Activated T-cell treated with anti-CD3 and anti-CD28 coated beads, Interleukin-2, amount 50 U/mL, for 48 hours (primary cell): ENCODE measurements at places on chromosomes 1 and 21.
A peak's percentile ranks its signal among the peaks of the same experiment; 100 is the strongest.

- peak; percentile 20 for DNase-seq
Observed at GRCh38 chr1:42847721-42848460, 1.5 kb downstream of the ZNF691 start.

GRCh38 chr1:30147188-30147587, 576.2 kb downstream of the MATN1 start:
- no peak for DNase-seq

- no peak for DNase-seq
Observed at GRCh38 chr21:31543191-31543590, 116.3 kb upstream of the SOD1 start.

- DNase-seq: no peak
Observed at GRCh38 chr1:192070213-192070612, 88.0 kb upstream of the RGS18 start.

GRCh38 chr1:156796340-156797097, 20.1 kb downstream of the SH2D2A start:
- DNase-seq: no peak

DNA sequence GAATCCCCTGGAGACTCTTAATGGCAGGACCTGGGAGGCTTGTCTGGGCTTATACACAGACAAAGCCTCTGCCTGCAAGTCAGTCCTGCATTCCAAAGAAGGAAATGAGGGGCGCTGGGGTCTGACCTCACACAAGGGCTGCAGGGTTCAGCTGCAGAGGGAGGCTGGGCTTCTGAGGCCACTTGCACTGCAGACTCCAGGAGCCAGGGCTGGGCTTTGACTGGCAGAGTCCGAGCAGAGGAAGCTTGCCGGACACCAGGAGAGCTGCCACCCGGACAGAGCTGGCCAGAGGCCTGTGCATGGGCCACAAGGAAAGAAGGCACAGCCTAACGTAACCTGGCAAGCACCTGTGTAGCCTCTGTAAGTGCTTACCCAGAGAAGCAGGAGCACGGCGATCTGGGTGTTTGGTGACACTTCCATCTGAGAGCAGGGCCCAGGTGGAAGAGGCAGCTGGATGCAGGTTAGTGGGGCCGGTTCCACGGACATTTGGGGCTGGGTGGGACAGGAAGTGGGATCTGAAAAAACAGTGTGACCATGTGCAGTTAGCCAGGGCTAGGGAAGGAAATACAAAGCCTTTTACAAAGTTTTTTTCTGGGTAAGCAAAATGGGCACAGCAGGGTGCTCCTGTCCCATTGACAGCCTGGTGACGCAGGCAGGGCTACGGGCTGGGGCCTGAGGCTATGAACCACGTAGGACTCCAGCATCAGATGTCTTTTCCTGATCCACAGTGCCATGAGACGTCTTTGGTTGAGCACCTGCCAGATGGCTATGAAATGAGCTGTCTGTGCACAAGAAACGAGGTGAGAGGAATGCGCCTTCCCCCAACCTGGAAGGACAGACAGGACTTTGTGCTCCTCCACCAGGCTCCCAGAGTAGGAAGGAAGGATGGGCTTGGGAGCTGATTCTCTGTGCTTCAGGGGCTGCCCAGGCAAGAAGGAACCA, 37.3 kb upstream of the LBR start:
- DNase-seq: peak; percentile 16

- DNase-seq: no peak
Observed at GRCh38 chr1:55483523-55483922, 268.4 kb upstream of the USP24 start.

DNA sequence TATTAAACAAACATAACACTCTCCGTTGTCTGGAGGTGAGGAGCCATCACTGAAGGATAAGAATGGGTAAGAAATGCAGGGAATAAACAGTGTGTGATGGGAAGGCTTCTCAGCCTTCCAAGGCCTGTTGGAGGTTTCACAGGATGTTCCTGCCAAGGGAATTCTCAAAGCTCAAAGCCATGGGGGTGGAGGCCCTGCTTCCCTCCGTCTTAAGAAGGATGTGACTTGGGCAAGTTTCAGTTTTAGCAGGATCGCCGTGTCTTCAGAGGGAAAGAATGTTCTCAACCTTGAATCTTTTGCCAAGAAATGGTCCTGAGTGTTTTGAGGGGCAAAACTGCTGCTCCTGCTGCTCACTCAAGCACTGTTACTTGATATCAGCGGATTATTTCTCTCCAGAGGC, 41.7 kb upstream of the IL20 start:
- DNase-seq: no peak

DNA sequence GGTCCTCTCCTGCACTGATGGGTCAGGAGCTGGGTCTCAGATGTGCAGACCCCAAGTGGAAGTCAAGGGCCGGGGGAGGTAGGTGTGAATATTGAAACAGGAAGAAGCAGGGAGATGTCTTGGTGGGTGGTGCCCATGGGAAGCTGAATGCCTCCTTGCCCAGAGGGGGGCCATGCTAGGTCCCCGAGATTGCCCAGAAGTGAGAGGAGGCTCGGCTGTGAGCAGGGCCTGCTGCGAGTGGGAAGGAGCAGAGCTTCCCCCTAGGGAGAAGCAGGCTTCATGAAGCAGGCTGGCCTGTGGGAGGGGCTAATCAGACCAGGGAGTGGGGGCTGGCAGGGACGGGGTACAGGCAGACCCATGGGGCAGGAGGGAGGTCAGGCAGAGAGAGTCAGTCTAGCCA, 87.6 kb downstream of the ACTL8 start:
- no peak for DNase-seq

- DNase-seq: no peak
Observed at GRCh38 chr21:14957836-14958235, 107.0 kb downstream of the NRIP1 start.

DNA sequence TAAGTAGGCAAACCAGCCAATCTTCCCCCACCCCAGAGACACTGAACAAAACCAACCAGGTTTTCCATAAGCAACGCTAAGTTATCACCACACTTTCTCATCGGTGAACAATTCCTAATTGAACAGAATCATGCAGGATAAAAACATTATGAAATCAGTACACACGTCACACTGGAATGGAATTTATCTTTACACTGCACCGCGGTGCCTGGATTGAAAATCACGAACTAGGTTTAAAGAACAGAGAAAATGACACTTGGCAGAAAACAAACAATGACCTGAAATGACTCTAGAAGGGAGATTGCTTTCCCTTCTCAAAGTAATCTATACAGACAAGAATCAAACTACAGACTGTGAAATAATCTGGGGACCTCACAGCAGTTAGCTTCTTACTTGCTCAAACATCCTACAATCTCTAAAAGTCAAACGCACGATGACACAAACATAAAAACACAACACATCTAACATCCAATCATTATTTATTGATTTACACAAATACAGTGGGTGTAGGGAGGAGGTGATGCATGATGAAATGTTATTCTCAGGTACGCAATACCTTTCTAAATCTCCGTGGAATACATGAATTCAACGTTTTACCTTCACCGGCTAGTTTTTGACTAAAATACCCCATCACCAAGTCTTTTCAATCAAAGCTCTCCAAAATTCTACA, 1.9 kb downstream of the EIF4G3 start:
- DNase-seq: no peak

DNA sequence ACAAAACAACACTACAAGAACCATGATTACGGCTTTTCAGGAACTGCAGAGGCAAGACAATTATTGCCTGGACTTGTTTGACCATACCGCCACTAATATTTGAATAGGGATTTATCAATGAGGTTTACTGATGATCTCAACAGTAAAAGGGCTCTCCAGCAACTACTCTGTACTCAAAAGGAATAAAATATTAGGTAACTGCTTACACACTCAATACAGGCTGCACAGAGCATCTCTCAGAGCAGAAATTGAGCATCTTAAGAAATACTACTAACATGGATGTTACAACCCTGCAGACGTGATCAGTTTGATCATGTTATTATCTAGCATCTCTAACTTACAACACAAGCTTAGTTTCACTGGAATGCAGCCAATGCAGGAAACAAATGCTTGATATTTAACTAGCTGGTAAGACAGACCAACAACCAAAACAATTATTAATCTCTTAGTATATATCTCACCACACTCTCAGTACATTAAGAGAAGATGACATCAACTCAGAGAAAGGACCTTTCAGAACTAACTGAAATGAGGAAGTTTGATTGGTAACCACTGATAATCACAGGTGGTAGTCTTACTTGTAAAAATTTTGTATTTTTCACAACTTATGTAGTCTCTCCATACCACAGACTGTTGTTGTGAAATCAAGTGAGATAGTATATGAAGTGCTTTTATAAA, 52.2 kb downstream of the PUM1 start:
- no peak for DNase-seq

GRCh38 chr1:12230549-12231275, 882 bp downstream of the VPS13D start:
- DNase-seq: peak; percentile 34

DNA sequence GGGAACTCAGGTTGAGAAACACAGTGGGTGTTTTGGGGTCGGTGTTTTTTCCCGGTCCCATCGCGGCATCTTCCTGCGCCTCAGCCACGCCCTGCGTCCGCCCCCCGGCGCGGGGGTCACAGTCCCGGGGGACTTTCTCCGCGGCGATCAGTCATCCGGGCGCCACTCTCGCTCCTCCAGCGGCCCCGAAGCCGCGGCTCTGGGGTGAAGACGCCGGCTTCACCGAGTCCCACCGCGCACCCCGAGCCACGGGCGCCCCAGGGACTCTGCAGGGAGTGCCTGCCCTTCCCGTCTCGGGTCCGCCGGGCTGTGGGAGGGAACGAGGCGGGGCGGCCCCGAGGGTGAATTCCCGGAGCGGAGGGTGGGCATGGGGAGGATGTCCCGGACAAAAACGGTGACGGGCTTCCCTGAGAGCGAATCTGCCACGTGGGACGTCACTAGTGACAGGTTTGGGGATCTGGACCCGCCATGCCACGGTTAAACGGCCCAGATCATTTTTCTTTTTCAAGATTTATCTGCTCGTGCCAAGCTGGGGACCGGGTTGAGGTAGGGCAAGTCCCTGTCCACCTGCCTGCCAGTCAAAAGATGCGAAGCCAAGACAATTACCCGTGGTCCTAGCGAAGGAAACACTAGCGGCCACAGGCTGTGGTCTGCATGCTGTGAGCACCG, 717 bp upstream of the BATF3 start:
- peak; percentile 84 for DNase-seq

DNA sequence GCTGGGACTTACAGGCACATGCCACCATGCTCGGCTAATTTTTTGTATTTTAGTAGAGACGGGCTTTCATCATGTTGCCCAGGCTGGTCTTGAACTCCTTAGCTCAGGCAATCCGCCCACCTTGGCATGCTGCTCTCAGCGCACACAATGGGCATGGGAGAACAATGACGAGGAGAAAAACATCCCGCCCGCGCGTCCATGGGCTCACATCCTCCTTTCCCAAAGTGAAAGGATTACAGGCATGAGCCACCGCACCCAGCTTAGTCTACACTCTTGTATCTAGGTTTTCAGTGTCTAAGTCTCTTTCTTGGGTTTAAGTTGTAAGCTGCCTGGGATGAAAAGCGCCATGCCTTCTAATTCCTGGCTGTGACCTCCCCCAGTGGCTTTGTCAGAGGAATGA, 37.9 kb downstream of the CDK18 start:
- DNase-seq: no peak

DNA sequence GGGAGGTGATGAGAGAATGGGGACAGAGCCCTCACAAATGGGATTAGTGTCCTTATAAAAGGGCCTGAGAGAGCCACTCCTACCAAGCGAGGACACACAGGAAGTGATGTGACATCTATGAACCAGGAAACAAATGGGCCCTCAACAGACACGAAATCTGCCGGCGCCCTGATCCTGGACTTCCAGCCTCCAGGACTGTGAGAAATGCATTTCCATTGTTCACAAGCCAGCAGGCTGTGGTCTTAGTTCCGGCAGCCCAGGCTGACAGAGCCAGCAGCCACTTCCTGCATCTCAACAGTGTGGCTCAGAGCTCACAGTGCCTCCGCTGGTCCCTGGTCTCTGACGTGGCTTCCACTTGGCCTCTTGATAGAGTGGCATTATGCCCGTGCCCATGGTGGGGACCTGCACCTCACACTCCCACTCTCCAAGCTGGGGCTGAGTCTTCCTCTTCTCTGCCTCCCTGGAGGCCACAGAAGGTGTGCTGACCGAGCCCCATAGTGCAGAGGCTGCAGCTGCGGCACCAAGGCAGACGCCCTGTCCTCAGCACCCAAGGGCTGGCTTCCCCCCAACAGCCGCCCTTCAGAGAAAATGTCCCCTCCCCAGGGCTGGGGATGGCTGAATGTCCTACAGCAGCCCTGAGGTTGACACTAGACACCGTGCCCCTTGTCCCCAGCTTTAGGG, 44.9 kb downstream of the ACOT7 start:
- DNase-seq: peak; percentile 57

- no peak for DNase-seq
Observed at GRCh38 chr1:209160230-209160629, 423.3 kb upstream of the CAMK1G start.

DNA sequence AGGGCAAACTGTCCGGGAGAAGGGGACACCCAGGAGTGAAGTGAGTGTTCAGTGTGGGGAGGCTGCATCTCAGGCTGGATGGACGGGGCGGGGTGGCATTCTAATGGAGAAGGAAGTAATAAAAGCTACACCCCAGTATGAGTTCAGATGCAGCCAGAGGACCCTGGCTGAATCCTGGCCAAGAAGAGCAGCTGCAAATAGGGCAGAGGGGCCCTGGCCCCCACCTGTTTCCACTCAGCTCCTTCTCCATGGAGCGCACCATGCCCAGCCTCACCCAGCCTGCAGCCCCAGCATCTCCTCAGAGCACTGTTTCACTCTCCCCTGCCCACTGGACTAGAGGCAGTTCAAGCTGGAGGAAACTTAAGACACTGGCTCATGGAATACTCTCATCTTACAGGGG, 46.4 kb downstream of the KCND3 start:
- no peak for DNase-seq

DNA sequence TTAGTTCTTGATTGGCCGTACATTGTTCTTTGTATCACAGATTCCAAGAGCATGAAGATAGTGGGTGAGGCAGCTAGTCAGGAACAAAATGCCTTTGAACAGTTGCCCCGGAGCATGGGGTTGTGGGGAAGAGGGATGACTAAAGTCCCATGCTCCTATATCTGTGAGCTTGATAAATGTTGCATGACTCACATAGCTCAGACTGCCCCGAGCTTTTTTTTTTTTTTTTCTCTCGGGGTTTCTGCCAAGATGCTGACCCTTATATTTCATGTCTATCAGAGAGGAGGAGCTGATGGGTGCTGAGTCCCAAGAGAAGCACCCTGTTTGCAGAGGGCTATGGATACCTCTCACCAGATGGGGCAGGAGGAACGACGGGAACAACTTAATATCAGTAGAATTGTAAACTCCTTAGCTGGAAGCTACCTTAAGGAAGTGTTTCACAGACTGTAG, 40.6 kb downstream of the SRRM1 start:
- DNase-seq: no peak
